Osteocyte (in vitro differentiated cells): ENCODE measurements at places on chromosomes 4 and X. TPM values are rescaled to one million over a fixed set of nuclear protein-coding genes. Genes with fewer than 3 reads are reported as not detected.

GRCh38 chr4:173543266-173543665 is 13.2 kb upstream of the HAND2 start:
- no peaks in the 10 kb centered on the region for H3K36me3 ChIP-seq
- no peak overlapping the region for H3K4me3 ChIP-seq
- no peak for DNase-seq
- H3K27me3 ChIP-seq: peaks cover 83% of the 10 kb centered on the region
- peaks cover 13% of the 10 kb centered on the region for H3K4me1 ChIP-seq

GRCh38 chrX:39398215-39398962 is 597.1 kb downstream of the MID1IP1 start:
- no peak overlapping the region for H3K27ac ChIP-seq
- H3K4me1 ChIP-seq: no peaks in the 10 kb centered on the region
- no peaks in the 10 kb centered on the region for H3K36me3 ChIP-seq
- H3K27me3 ChIP-seq: peaks cover 5% of the 10 kb centered on the region
- DNase-seq: no peak
- H3K4me3 ChIP-seq: no peak overlapping the region

- H3K4me1 ChIP-seq: no peaks in the 10 kb centered on the region
- H3K27me3 ChIP-seq: peaks cover 14% of the 10 kb centered on the region
- no peak for DNase-seq
- H3K27ac ChIP-seq: no peak overlapping the region
These were observed 52.7 kb downstream of the ASMT start for GRCh38 chrX:1667566-1667965.

REPS2 gene
- total RNA-seq: 0.65 and 1.5 TPM in 2 replicates

TCEAL2 gene
- total RNA-seq: not detected in 2 replicates

FRMPD3 gene
- total RNA-seq: not detected in 2 replicates
